COR-L47 (cell line): ENCODE measurements at places on chromosomes 3 and 15.

DNA sequence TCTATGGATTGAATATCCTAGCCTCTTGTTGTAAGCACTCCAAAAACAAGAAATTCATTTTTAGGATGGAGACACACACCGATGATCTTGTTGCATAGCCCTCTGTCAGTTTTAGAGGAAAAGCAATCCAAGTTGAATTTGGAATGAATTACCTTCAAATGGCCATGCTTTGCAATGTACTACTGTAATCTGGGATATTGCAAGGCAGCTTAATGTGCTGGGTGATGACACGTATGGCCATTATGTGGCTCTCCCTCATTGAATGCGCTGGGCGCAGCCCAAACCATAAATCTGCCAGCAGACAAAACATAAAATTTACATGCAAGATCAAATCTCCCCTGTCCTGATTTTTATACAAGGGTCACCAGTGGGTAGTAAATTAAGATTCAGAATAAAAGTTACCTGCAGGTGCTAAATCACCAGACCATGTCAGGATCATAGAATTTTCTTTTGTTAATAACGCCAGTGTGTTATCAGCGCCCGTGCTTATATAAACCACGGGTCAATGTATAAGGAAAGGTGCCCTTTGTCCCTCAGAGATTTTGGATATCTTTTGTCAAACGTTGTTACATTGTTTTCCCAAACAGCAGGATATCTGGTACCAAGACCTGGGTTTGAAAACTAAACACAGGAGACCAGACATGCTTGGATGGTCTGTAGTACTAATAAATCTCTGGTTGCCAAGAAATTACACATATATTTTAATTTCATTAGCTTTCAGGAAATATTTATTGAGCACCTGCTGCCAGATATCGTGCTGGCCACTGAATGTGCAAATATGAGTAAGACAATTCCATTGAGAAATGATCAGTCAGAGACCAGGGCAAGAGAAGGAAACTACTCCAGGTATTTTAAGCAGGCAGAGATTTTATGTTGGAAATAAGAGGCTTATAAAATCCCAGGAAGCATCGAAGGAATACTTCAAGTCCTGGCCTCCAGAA is 237.1 kb downstream of the EBLN2 start:
- peak; percentile 78 for DNase-seq

DNA sequence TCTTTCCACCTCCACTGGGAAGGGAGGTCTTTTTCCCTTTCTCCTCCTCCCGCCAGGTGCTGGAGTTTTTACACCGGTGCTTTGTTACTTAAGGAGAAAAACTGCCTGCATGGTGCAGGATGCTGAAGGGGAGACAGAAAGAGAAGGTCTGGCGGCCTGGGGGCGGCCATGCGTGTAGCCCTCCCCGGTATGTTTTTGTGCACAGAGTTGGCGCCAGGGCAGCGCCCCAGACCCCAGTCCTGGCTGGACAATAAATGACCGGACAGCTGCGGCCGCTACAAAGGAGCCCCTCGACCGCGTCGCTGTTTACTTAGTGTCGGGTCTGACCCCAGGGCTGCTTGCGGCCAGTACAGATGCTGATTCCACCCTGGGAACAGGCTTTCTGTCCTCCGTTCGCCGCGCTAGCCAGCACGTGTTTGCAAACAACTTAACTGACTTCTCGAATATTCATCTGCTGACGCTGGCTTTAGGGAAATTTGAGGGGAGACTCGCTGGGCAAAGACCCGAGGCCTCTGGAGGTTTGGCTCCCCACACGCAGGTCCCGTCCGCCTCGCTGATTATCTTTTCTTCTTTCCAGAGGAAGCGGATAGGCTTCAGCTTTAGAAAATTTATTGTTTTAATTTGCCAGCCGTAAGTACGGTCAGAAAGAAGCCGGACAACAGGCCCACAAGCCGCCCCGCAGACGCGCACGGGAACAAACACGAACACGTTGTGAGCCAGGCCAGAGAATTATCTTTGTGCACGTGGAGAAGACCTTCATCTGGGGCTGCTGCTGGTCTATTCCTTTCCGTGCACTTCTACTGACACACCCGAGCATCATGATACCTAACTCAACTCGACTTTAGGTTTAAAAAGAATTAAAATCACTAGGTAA is 46.9 kb downstream of the ZIC4 start:
- no peak for DNase-seq

- DNase-seq: no peak
Observed at GRCh38 chr3:36193448-36193847, 186.9 kb upstream of the STAC start.

DNA sequence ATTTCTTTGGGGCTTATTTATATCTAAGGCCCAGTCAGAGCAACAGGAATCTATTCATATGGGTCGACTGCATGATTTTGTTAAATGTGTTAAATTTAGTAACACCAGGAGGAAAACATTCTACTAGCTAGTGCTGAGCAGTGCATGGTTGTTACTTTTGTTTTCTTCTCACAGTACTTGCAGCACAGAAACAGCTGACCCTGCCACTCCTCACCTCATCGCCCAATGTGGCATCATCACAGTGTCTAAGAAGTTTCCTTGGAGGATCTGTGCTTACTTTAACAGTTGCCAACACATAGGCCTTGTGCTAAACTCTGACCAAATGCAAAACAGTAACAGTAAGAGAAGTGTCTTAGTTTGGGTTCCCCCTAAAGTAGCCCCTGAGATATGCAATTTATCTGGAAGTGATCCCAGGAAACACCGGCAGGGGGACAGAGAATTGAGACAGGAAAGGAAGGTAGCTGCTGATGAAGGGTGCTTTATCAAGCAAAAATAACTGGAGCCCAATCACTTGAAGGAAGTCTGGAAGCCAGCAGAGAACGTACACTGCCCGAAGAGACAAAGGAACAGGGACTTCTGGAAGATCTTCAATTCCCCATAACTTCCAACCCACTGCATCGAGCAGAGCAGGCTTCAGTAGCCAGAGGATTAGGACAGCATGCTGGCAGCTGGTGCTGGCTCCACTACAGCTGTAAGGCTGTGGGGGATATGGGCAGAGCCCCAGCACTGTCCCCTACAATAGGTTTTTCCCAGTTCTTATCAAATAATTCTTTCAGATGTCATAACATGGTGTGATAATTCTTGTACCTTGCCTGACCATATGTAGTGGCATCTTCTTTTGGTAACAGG is 36.0 kb upstream of the ULK4 start:
- DNase-seq: no peak

- no peak for DNase-seq
Observed at GRCh38 chr15:70763950-70764730, 782 bp upstream of the UACA start.
